ENCODE measurements at places on chromosomes 1 and 21.

DNA sequence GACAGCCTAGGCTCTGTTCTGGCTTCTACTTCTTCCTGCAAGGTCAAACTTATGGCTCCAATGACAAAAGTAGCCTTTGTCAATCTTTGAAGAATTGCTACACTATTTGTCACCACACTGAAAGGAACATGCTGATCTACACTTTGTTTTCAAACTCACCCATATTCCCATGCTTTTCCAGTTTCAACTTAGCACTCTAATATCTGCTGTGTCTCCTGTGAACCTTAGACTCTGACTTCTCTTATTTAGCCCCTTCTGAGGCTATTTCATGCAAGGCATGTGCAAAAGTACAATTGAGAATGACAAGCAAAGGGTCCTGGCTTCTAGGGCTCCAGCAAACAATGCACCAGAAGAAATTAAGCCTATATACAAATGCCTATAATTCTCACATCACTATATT is 374.9 kb downstream of the VAV3 start:
- no peak for DNase-seq

DNA sequence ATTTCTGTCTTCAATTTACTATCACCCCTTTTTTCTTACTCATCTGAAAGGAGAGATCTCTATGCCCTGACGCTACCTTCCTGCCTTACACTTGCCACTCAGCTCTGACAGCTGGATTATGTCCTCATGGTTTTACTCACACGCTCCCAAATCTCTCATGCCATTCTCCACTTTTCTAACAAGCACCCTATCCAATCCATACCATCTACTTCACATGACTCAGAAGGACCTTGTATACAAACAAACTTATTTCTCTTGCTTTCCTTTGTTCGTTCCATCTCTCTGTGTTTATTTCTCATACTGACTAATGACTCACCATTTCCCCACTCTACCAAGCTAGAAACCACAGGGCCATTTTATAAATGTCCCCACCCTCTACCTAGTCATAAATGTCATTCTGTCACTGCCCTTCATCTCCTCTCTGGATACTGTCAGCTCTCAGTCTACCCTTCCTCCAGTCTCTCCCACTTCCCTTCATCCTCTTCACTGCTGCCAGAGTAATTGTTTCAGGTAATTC is 87.3 kb downstream of the USP24 start:
- DNase-seq = no peak

- no peak for DNase-seq
Observed at GRCh38 chr1:43872280-43872679, 61.3 kb upstream of the ARTN start.

- DNase-seq = no peak
Observed at GRCh38 chr1:239436286-239436685, 49.9 kb downstream of the CHRM3 start.

DNA sequence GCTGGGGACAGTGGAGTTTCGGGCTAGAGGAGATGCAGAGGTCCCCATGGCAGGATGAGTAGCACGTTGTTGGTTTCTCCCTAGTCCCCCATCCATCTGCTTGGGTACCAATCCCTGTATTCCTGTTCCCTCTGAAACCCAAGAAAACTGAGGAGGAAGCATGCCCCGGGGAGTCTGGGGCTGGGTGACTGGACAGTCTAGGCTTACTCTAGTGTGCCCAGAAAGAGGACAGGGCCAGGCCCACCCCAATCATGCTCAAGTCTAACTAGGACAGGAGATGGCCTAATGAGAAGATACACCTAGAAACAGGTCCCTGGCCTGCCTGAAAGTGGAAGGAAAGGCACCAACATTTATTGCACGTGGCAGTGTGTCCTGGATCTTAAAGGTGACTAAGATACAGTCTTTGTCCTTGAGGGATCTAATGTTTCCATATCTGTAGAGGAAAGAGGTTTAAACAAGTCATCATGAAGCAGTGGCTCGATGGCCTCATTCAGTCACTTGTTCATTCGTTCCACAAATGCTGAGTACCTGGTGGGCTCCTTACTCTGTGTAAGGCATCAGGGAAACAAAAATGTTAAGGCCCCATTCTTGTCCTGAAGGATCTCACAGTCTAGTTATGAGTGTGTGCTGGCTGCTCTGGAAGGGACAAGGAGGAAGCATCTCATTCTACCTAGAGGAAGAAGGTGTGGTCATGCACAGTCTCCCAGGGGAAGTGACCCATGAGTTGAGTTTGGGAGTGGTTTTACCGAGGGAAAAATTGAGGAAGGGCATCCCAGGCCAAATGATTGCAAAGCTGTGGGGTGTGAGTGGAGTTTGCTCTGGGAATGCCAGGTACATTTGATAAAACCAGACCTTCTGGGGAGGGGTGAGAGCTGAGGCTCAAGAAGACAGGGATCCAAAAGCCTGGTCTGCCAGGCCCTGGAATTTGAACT is 10.0 kb downstream of the CDK18 start:
- no peak for DNase-seq

GRCh38 chr1:234217316-234217840 is 155.9 kb upstream of the COA6 start:
- DNase-seq = no peak
